ENCODE measurements at places on chromosomes 12 and 14.

GRCh38 chr14:96960598-96961116 lies 163.5 kb downstream of the VRK1 start:
- no peak for DNase-seq

- DNase-seq = no peak
Measured at GRCh38 chr12:27277846-27278260, 33.8 kb downstream of the STK38L start.

- DNase-seq = no peak
Measured at GRCh38 chr14:94907626-94908261, 137.8 kb upstream of the GSC start.

DNA sequence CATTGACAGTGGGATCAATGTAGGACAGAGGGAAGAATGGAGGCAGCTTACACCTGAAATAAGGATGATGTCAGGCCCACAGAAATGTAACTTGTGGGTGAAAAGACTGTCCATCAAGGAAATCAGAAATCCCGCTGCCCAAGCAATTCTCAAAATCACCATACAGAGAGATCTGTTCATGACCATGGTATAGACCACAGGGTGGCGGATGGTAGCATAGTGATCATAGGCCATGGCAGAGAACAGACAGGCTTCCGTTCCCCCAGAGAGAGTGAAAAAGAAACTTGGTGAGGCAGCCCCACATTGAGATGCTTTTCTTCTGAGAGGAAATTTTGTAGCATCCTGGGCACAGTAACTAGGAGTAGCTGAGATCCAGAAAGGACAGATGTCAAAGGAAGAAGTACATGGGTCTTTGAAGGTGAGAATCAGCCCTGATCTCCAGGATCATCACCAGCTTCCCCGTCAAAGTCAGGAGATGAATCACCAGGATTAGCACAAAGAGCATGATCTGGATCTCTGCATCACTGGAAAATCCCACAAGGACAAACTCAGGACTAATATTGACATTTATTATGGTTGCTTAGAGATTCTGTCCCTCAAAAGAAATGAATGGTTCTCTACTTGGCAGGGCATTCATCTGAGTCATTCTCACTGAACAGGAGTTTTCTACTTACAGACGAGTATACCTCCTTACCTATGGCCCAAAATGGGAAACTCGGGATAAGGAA lies 5.5 kb upstream of the ZNF641 start:
- DNase-seq = no peak

DNA sequence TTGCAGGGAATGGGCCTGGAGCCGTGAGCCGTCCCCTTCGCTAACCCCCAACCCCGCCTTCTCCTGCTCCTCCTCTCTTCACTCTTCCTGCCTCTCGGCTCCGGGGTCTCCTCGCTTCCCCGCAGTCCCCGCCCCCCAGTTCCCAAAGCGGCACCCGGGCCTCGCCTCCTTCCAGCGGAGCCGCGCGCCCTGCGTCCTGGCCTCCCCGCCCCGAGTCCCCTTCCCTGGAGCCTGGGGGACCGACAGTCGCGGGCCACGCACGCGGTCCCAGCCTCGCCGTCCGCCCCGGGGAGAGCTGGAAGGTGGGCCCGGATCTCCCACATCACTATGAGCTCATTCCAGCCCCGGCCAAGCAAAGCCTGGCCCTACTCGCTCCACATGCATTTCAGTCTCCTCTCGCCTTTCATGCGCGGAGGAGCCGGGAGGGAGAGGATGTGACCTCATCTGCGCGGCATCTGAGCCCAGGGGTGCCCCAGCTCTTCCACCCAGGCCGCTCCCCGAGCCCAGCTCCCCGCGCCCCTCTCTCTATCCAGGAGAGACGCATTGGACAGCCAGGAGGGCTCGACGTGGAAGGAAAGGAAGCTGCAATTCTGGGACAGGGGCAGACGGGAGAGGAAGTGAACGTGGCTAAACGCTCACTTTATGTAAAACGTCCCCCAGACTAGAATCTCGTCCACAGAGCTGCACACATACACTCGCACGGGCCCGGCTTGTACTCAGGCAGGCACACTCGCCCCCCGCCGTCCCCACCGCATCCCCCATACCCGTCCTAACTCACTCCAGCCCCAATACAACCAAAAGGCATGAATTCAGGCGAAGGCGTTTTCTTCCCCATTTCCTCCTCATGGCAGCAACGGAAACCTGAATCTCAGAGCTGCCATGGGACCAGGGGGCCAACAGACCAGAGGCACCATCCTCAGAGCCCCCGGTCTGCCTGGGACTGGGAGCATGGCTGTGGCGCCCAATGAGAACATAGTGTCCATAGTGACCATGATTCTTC lies 108.7 kb upstream of the CCND2 start:
- no peak for DNase-seq

DNA sequence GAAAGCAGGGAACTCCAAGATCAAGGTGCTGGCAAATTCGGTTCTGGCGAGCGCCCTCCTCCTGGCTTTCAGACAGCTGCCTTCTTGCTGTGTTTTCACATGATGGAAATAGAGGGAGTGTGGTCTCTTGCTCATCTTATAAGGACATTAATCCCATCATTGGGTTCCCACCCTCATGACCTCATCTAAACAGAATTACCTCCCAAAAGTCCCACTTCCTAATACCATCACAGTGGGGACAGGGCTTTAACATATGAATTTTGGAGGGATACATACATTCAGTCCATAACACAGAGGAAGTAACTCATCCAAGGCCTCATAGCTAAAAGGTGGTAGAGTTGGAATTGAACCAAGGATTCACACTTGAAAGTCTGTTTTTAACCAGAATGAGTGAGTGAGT lies 28.6 kb downstream of the DYRK2 start:
- DNase-seq = no peak
